ENCODE measurements at places on chromosomes 12 and 14.
A peak's percentile ranks its signal among the peaks of the same experiment; 100 is the strongest.

- DNase-seq = peak; percentile 92
Observed at GRCh38 chr12:6872073-6873048, 742 bp downstream of the SPSB2 start.

DNA sequence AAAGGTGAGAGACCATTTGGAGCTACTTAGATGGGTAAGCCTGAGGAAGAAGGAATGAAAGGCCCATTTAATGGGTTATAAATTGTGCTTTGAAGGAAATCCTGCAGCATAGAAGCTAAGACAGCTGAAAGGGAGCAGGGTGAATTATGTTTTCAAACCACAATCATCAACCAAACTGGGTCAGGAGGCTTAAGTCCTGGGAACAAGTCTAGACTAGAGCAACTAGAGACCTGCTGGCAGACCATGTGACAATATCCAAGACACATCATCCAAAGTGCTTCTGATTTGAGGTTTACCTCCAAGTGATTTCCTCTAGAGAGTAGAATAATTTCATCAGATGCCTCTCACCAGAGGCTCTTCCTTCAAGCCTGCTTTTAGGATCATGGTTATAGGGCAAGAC is 53.7 kb downstream of the MAP3K9 start:
- DNase-seq = no peak

DNA sequence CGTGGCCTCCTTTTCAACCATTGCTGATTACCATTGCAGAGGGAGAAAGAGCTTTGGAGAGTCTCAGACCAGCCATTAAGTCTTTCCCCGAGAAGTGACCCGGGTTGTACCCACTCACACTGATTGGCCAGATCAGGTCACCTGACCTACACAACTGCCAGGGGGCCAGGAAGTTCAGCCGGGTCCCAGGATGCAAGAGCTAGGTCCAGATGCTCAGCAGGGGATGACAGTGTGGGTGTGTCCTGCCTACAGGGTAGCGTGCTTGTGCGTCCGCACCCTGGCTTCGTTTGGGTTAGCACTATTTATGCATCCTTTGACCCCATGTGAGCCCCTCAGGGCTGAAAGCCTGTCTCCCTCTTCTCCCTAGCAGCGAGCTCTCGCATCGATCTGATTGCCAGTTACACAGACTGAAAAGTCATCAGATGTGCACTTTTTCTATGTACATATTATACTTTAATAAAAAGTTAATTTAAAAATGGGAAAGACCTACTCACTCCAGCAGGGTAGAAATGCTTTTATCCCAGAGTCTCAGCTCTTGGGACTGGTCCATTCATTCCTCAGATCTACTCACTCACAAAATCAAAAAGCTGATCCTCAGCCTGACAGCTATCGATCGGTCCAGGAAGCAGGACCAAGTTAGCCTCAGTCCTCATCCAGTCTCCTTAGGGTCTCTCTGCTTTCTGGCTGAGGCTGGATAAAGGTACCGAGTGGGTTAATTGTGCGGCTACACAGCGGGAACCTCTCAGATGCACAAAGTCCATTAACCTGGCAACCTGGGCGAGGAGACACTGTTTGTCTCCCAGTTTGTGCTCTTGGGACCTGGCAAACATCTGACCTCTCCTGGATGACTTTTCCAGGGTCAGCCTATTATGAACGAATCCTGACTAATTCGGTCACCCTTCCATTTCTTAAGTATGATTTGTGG is 68.0 kb downstream of the SERPINA3 start:
- DNase-seq = no peak

DNA sequence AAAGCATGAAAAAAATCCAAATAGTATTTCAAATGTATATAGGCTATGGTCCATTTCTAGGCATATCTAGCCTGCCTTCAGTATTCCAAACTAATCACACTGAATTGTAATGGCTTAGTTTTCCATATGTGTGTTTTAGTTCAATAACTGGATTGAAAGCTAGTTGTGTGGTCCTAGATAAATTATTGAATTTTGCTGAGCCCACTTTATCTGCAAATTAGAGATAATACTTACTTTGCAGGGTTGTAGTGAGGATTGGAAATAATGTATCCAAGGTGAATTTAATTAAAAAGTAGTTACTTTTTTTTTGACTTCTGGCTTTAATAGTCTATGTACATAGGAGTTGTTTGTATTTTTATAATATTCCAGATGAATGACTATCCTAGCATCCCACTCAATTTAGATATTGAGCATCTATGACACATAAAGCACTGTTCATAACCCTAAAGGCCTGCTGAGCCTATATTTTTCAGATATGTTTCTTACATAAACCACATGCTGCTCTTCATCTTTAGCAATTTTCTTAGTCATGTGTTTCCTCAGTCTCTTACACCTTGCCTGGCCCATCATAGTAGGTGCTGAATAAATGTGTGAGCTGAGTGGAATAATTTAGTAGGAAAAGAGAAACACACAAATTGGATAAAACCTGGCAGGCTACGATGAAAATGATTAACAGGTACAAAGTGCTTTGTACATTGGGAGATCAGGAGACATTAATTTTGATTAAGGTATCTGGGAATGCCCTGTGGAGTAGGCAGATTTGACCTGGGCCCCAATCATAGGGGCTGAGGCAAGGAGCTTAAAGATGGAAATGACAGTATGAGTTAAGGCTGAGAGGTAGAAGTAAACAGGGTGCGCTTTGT is 1.1 kb upstream of the ATP23 start:
- DNase-seq = peak; percentile 38

DNA sequence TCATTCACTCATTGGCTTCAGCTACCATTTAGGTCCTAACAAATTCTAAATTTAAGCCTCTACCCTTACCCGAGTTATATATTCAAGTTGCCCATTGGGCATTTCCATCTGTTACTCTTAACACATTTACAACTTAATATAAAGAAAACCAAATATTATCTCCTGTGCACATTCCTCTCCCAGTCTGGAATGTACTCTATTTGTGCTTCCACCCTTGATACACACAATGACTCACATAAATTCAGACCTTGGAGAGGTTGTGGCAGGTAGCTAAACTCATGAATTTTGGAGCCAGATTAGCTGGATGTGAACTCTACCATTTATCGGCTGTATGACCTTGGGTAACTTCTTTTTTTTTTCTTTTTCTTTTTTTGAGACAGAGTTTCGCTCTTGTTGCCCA is 51.1 kb downstream of the BRMS1L start:
- no peak for DNase-seq

GRCh38 chr14:103593577-103593976 is 30.8 kb downstream of the COA8 start:
- no peak for DNase-seq

DNA sequence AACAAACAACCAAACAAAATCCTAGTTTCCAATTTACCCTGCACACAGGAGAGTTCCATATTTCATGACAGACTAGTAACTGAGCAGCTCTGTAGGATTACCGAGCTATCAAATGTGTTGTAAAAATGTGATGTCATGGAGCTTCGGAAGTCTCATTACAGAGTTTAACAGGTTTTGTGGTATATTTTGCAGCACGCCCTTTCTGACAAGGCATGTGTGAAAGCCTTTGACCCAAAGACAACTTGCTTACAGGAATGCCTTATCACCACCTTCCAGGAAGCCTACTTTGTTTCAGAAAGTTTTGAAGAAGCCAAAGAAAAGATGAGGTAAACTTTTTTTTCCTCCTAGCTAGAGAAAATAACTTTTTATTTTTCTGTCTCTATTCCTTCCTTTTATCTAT is 92.4 kb downstream of the TPH2 start:
- DNase-seq = peak; percentile 4

- DNase-seq = no peak
Observed at GRCh38 chr14:105257464-105257863, 9.1 kb downstream of the BTBD6 start.

DNA sequence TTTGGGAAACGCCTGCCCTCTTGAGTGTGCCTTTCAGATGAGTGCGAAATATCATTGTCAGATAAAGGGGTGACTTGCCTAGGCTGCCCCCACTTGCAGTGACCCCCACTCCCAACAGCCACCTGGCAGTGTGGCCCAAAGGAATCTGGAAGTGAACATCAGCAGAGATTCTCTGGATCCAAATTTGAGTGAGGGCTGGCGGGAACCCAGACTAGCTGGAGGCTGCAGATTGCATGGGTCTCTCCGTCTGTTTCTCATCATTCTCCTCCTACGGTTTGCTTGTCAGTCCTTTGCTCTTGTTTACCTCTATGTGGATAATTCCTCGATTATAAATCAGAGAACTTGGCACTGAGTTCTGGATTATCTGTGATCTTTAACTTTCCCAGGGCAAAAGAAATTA is 280.8 kb downstream of the ZFP36L1 start:
- DNase-seq = no peak

- DNase-seq = no peak
Observed at GRCh38 chr14:95483309-95484165, 32.9 kb downstream of the SYNE3 start.

GRCh38 chr12:87332987-87333726 is 696.0 kb downstream of the C12orf50 start:
- DNase-seq = no peak
